AG09319 (cell line): ENCODE measurements at places on chromosomes 7 and 10.

- DNase-seq, result no peak
Measured at GRCh38 chr7:122913608-122914007, 27.3 kb upstream of the CADPS2 start.

- DNase-seq, result no peak
Measured at GRCh38 chr7:139360948-139361307, 1.2 kb downstream of the LUC7L2 start.

GRCh38 chr7:50197549-50197948 lies 104.5 kb upstream of the ZPBP start:
- no peak for DNase-seq

GRCh38 chr10:80611481-80612185 lies 73.9 kb downstream of the SH2D4B start:
- no peak for DNase-seq

DNA sequence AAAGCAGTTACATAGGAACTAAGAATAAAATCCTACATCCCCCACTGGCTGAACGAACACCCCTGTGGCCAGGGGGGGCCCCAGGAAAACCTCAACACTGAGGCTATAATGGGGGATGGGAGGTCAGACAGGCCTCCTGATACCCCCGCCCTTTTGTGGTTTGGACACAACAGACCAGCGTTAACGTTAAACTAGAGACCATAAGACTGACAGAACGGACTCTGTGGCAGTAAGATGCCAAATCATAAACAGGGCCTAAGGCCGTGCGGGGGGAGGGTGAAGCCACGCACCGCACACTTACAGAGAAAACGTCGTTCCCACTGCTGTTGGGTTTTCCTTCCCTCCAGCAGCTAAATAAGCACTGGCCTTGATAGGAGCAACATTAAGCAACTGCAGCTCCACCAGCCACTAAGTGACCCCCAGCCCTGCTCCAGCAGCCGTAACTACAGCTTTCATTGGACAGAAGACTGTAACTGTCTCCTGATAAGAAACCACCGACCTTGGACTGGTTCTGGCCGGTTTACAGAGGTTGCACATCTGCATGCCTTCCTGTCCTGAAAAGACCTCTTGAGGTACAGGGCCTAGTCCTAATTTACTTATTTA lies 3.4 kb upstream of the PPP2R2D start:
- no peak for DNase-seq

DNA sequence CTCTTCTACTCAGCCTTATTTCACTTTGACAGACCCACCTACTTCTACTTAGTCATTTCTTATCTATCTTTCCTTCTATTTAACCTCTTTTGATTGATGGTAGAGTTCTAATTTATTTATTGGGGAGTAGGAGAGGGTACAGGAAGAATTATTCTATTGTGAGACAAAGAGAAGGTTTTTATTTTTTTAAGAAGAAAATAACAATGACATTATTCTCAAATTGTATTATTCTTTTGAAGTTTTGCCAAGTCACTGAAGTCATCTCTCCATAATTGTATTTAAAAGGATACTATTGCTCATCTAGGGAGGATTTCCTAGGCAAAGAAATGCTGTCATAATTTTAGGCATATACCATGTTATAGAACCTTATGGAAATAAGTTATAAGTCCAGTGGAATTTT lies 52.7 kb downstream of the ITGB8 start:
- no peak for DNase-seq

- DNase-seq, result peak; percentile 63
Measured at GRCh38 chr10:33559105-33559504, 224.6 kb upstream of the NRP1 start.
